ENCODE measurements at places on chromosomes 2 and 18. TPM values are rescaled to one million over a fixed set of nuclear protein-coding genes. Genes with fewer than 3 reads are reported as not detected.

The DSG1 gene
- 0.19 TPM for total RNA-seq

The UGT1A8 gene
- total RNA-seq = not detected

The SKOR2 gene
- not detected for total RNA-seq

The B3GNT7 gene
- total RNA-seq = 12.6 TPM

The PIK3C3 gene
- 37.2 TPM for total RNA-seq

The PRKAG3 gene
- total RNA-seq = not detected

The DAW1 gene
- not detected for total RNA-seq

The PIEZO2 gene
- 3.5 TPM for total RNA-seq

The CPO gene
- 2.0 TPM for total RNA-seq

The PDE6D gene
- total RNA-seq = 38.8 TPM

The ASTL gene
- total RNA-seq = not detected

The CD8B2 gene
- total RNA-seq = not detected

The ITGA4 gene
- total RNA-seq = 8.2 TPM

The MC4R gene
- total RNA-seq = not detected

The SCN3A gene
- 0.72 TPM for total RNA-seq

The RHBDD1 gene
- total RNA-seq = 21.6 TPM

The ADAM23 gene
- 4.6 TPM for total RNA-seq

The GKN1 gene
- not detected for total RNA-seq

The ANKRD30B gene
- 0.37 TPM for total RNA-seq

The RPL31 gene
- total RNA-seq = 1,447 TPM

The CGREF1 gene
- 1.3 TPM for total RNA-seq

The C2orf81 gene
- 1.2 TPM for total RNA-seq

The SFXN5 gene
- 5.1 TPM for total RNA-seq

The CEP76 gene
- 9.8 TPM for total RNA-seq

The ATP6V1C2 gene
- 1.9 TPM for total RNA-seq

The DRC1 gene
- not detected for total RNA-seq

The ESPNL gene
- 0.25 TPM for total RNA-seq

The OBSL1 gene
- 101 TPM for total RNA-seq

The CNGA3 gene
- total RNA-seq = 0.47 TPM

The UGT1A6 gene
- total RNA-seq = not detected

The CD207 gene
- total RNA-seq = not detected

The FRZB gene
- total RNA-seq = 1.8 TPM

The PAX3 gene
- total RNA-seq = not detected

The ASIC4 gene
- total RNA-seq = 0.12 TPM

The CPLX4 gene
- total RNA-seq = not detected

The CCDC74B gene
- 1.2 TPM for total RNA-seq

The TDRD15 gene
- 0.84 TPM for total RNA-seq

The LIPG gene
- total RNA-seq = 53.2 TPM

The RFTN2 gene
- total RNA-seq = 18.3 TPM

The TRIM54 gene
- not detected for total RNA-seq

The CHPF gene
- total RNA-seq = 57.5 TPM

The ZCCHC2 gene
- 37.1 TPM for total RNA-seq

The WDR54 gene
- total RNA-seq = 4.1 TPM

Measured in omental fat pad (tissue), 4 donors.